ENCODE measurements at places on chromosomes 5 and 9.

GRCh38 chr5:154446195-154447088 is 645 bp downstream of the SAP30L start:
- H3K4me1 ChIP-seq: no peaks in the 10 kb centered on the region
- H3K4me3 ChIP-seq: peak overlapping the region; percentile 94
- DNase-seq: peak; percentile 68
- H3K27ac ChIP-seq: peak overlapping the region; percentile 78

DNA sequence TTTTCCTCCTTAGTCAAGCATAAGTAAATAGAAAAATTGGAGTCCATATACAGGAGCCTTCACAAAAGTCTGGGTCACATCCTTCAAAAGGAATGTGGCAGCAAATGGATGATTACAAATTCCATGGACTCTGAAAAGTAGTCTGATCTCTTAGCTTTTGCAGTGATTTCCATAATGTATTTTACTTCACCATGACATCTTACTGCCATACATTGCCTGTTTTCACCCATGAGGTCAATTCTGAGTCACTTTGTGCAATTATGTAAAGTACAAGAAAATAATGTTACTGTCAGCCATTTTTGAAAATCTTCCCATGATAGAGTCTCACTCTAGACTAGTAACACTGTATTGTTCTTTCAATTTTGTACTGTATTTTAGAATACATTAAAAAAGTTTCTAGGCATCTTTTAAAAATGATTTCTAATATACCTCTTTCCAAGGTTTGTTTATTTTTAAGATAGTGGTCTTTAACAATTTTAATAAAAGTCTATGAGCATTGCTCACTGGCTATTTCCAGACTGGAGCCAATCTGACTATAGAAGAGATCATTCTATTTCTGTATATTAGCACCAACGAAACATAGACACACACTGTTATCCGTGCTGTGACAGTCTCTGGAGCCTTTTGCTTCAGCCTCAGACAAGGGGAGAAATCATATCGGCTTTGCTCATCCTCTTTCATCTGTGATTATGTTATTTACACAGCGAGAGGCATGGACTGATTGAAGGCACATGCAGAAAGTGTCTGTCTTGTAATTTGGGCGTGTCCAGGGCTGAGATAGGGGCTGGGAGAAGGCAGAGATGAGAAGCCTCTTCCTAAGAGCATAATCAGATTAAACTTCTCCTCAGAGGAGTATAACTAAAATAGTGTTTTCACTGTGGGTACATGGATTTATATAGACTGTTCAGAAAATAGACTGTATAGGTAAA is 22.9 kb upstream of the ACTBL2 start:
- H3K4me1 ChIP-seq: peaks cover 20% of the 10 kb centered on the region
- no peaks in the 10 kb centered on the region for H3K36me3 ChIP-seq
- H3K27me3 ChIP-seq: no peaks in the 10 kb centered on the region
- no peak overlapping the region for H3K27ac ChIP-seq
- no peak for DNase-seq

- H3K4me3 ChIP-seq: no peak overlapping the region
- no peak overlapping the region for H3K27ac ChIP-seq
- no peaks in the 10 kb centered on the region for H3K36me3 ChIP-seq
These were observed 238.2 kb downstream of the GLIS3 start for GRCh38 chr9:4061717-4062116.

GRCh38 chr5:131595088-131596033 is 39.7 kb downstream of the RAPGEF6 start:
- DNase-seq: no peak
- no peak overlapping the region for H3K4me3 ChIP-seq
- no peaks in the 10 kb centered on the region for H3K27me3 ChIP-seq
- no peaks in the 10 kb centered on the region for H3K36me3 ChIP-seq
- H3K27ac ChIP-seq: no peak overlapping the region

- no peak for DNase-seq
- H3K36me3 ChIP-seq: no peaks in the 10 kb centered on the region
- H3K4me1 ChIP-seq: no peaks in the 10 kb centered on the region
These were observed 72.4 kb downstream of the UGCG start for GRCh38 chr9:111969061-111969460.

- H3K4me1 ChIP-seq: no peaks in the 10 kb centered on the region
- no peak for DNase-seq
- no peaks in the 10 kb centered on the region for H3K36me3 ChIP-seq
- H3K27me3 ChIP-seq: no peaks in the 10 kb centered on the region
- no peak overlapping the region for H3K27ac ChIP-seq
These were observed 351.0 kb downstream of the PRELID2 start for GRCh38 chr5:145484158-145484557.

DNA sequence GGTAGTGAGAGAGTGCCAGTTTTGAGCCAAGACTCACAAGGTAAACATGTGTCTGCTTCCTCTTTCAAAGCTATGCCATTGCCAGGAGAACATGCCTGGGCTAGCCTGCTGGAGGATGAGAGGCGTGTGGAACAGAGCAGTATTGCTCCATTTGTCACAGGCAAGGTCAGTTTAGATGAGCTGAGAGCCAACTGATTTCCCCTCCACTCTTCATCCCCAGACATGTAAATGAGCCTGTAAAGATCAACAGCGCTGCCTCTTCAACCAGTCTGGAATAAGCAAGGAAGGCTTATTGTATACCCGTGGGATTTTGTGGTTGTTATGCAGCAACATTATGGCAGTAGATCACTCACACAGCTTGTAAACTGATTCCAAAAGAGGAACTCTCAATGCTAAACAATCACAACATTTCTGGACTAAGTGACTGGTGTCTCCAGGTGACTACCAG is 8.2 kb upstream of the GDNF start:
- H3K4me3 ChIP-seq: no peak overlapping the region
- H3K27ac ChIP-seq: no peak overlapping the region
- H3K4me1 ChIP-seq: no peaks in the 10 kb centered on the region
- no peaks in the 10 kb centered on the region for H3K36me3 ChIP-seq

- no peaks in the 10 kb centered on the region for H3K36me3 ChIP-seq
- H3K27me3 ChIP-seq: no peaks in the 10 kb centered on the region
- DNase-seq: no peak
- H3K27ac ChIP-seq: peak overlapping the region; percentile 70
- H3K4me1 ChIP-seq: peaks cover 16% of the 10 kb centered on the region
These were observed 45.7 kb upstream of the PIK3R1 start for GRCh38 chr5:68169903-68170302.

- no peaks in the 10 kb centered on the region for H3K36me3 ChIP-seq
- H3K27ac ChIP-seq: no peak overlapping the region
- no peaks in the 10 kb centered on the region for H3K27me3 ChIP-seq
These were observed 271.5 kb downstream of the CDK5RAP2 start for GRCh38 chr9:120308495-120308894.

GRCh38 chr9:69975681-69976080 is 68.0 kb upstream of the MAMDC2 start:
- no peaks in the 10 kb centered on the region for H3K4me1 ChIP-seq
- no peak overlapping the region for H3K27ac ChIP-seq
- no peaks in the 10 kb centered on the region for H3K36me3 ChIP-seq
- no peak for DNase-seq

DNA sequence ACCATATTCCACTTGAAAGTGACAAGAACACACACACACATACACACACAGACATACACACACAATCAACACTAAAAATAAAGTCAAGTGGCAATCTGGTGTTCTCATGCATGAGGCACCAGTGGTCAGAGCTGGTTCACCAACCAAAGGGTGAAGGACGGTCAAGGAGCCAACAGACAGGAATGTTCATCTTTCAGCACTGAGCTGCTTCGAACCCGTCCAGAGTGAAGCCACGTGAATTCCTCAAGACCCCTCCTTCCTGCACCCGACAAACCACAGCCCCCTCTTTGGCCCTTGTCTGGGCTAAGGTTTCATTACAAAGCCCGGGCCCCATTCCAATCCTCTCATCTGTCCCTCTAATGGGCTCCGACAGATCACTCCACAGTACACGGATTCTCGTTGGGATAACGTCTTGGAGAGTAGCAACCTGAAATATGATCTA is 84.5 kb upstream of the SMIM23 start:
- DNase-seq: no peak
- H3K27me3 ChIP-seq: no peaks in the 10 kb centered on the region
- H3K4me3 ChIP-seq: no peak overlapping the region

DNA sequence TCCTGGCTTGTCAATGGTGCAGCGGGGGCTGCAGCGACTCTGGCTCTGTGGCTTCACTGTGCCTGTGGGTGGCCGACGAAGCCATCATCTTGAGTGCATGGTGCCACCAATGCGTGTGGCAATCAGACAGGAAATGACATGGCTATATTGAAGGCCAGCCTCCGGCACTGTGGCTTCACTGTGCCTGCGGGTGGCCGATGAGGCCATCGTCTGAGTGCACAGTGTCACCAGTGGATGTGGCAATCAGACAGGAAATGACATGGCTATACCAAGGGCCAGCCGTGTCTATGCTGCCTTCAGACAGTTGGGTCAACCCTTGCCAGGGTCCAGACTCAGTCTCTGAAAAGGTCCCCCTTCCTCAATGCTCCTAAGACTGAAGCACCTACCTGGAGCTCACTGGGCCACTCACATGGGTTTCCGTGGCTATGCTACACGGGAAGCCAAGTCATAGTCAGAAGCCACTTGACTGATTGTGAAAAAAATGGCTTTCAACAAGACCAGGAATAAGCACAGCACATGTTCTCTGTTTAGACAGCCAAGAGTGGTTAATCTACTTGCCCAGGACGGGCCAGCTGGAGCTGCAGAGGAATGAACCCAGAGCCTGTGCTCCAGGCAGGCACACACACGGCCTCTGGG is 67.5 kb upstream of the S1PR3 start:
- no peaks in the 10 kb centered on the region for H3K27me3 ChIP-seq
- no peak overlapping the region for H3K4me3 ChIP-seq
- no peak overlapping the region for H3K27ac ChIP-seq

- H3K27ac ChIP-seq: no peak overlapping the region
- H3K36me3 ChIP-seq: no peaks in the 10 kb centered on the region
- no peaks in the 10 kb centered on the region for H3K27me3 ChIP-seq
- no peak overlapping the region for H3K4me3 ChIP-seq
- DNase-seq: no peak
These were observed 110.2 kb downstream of the PJA2 start for GRCh38 chr5:109299557-109299956.

GRCh38 chr9:115138151-115138550 is 20.2 kb upstream of the TNC start:
- no peaks in the 10 kb centered on the region for H3K27me3 ChIP-seq
- DNase-seq: no peak
- H3K4me3 ChIP-seq: no peak overlapping the region
- H3K27ac ChIP-seq: no peak overlapping the region

DNA sequence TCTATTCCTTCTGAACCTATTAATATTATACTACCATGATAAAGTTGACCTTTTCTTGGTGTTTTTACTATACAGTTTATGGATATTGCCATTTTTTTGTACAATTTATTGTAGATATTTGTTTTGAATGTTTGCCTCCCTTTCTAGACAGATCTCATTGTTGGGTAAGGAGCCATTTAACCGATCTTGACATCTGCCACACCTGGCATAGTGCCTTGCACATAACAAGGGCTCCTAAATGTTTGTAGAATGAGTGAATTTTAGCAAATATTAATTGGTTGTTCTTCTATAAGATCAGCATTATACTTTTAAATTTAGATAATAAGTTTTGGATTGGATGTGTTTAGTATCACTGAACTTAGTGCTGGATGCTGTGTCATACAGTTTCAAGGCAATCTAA is 175.3 kb downstream of the GDNF start:
- no peak overlapping the region for H3K4me3 ChIP-seq
- H3K4me1 ChIP-seq: peaks cover 28% of the 10 kb centered on the region
- H3K36me3 ChIP-seq: no peaks in the 10 kb centered on the region

DNA sequence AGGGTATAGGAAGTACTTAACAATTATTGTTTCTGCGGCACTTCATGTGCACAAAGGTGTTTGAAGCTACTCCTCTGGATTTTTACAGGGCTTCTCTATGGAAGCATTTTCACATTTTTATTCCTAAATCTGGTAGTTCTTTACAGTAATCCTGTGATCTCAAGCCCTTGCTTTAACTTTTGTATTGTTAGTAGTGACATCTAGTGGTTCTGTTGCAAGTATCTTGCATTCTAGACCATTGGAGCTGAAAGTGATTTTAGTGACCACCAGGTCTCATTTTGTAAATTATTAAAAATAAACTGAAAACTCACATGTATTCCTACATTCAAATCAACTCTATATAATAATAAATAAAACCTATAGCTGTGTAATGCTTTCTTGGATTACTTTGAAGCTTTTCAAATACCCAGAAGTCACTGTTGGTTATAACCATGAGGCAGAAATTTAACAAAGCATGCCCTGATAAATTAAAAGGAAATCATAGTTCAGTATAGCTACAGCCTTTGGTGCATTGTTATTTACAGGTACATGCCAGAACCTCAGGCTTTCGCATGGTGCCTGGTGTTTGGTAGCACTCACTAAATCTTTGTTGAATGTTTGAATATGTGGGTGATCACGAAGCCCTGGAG is 18.9 kb downstream of the RPS23 start:
- DNase-seq: no peak
- H3K4me3 ChIP-seq: no peak overlapping the region
- no peak overlapping the region for H3K27ac ChIP-seq
- no peaks in the 10 kb centered on the region for H3K36me3 ChIP-seq

GRCh38 chr9:101530076-101530711 is 3.5 kb upstream of the RNF20 start:
- H3K27ac ChIP-seq: no peak overlapping the region
- no peaks in the 10 kb centered on the region for H3K4me1 ChIP-seq
- peak; percentile 85 for DNase-seq
- no peaks in the 10 kb centered on the region for H3K27me3 ChIP-seq

DNA sequence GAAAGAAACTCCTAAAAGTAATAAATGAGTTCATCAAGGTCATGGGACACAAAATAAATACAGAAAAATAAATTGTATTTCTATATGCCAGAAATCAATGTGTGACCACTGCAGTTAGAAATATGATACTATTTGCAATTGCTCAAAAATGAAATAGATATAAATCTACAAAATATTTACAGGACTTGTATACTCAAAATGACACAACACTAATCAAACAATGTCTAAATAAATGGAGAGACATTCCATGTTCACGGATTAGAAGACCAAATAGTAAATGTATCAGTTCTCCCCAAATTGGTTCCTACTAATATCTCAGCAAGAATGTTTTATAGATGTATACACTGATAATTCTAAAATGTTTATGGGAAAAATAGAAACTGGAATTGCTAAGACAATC is 345.3 kb downstream of the NR2F1-AS1 start:
- H3K27ac ChIP-seq: no peak overlapping the region
- H3K27me3 ChIP-seq: no peaks in the 10 kb centered on the region
- no peak for DNase-seq
- no peak overlapping the region for H3K4me3 ChIP-seq

DNA sequence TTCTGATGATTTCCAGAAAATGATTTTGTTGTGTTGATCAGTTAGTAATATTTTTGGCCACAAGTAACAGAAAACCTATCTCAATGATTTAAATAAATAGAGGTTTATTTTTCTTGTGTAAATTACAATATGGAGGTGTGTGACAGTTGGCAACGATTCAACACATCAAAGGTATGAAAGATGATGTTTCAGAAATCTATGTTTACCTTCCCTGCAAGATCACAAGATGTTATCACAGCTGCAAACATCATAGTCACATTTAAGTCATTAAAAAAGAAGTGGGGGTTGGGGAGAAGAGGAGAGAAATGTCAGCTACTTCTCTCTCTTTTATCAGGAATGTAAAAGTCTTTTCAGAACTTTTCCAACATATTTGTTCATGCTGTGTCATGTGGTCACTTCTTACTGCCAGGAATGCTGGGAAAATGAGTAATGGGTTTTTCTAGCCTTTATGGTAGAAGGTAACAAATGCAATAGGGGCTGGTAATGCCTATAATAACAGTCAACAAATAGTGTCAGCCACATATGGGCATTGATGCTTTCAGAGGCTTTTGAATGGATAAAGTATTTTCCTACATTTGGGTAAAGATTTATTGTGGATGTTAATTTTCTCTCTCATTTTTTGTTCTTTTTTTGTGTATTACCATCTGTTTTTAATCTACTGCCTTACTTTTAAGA is 742.7 kb downstream of the TLE1 start:
- H3K4me3 ChIP-seq: no peak overlapping the region
- no peaks in the 10 kb centered on the region for H3K36me3 ChIP-seq
- H3K27ac ChIP-seq: no peak overlapping the region
- H3K4me1 ChIP-seq: no peaks in the 10 kb centered on the region
- H3K27me3 ChIP-seq: no peaks in the 10 kb centered on the region

Measured in right atrium auricular region (tissue), 2 donors.